ENCODE measurements at places on chromosomes 2 and 18.

DNA sequence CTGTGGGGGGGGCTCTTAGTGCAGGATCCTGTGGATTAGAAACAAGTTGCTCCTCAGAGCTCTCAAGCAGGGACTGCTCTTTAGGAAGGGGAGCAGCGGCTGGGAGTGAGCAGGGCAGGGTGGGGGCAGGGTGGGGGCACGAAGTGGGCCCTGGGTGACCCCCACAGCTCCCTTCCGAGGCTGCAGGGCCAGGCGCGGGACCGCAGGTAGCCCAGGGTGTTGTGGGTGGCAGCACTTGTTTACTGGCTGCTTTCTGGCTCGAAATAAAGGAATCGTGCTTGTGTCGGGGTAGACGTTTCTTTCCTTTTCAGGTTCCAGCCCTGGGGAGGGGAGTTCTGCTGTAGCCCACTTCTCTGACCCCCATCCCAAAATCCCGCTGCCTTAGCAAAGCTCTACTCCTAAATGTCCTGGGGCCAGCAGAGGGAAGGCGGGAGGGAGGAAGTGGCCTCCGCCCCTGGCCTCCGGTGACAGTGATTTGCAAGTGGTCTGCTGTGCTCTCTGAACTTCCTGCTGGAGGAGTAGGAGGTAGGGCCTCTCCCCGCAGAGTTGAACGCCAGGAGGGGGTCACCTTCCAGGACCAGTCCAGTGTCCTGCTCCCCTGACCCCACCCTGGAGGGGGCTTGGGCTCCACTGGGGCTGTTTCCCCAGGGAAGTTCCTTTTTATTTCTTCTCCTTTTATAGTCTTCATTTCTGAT lies 8.3 kb downstream of the NEU4 start:
- no peak for DNase-seq

DNA sequence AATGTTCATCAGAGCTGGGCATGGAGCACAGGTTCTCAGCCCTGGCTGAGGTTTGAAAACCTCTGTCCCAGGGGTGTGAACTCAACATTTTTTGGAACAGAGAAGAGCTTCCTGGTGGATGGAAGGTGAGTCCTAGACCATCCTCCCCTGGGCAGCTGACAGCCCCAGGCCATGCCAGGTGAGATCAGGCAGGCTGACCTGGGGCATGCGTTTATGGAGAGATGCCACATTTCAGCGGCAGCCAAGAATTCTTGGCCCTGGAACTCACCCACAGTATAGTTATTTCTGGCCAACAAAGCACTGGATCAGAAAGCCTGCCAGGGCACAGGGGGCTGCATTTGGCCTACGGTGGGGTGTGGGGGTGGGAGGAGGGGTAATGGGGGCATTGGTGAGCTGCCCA lies 83.8 kb downstream of the EDAR start:
- DNase-seq, result no peak

DNA sequence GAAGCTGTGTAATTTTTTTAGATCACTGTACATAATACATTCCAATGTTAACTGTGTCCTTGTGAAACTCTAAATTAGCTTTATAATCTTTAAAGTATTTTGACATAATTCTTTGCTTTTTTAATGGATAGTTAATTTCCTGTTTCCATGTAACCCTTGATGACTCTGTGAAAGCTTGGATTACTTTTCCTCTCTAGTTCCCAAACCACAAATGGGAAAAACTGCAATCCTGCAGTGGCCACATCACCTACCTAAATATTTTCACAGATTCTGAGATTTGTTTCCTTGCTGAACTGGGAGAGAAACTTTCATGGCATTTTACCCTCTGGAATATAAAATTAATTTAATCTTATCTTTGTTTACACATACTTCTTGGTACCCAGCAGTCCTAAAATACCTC lies 161.6 kb upstream of the CCDC68 start:
- DNase-seq, result no peak

DNA sequence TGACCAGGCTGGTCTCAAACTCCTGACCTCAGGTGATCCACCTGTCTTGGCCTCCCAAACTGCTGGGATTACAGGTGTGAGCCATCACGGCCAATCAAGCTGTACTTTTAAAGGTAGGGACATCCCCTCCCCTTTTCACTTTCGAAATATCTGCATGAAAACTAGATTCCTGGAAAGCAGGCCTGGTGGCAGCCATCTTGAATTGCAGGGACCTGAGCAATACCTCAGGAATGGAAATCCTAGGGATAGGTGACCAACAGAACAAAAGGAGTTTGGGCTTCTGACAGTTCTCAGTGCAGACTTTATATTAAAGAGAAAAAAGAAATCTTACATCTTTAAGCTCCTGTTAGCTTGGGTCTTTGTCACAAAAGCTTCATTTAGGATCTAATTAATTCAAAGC lies 62.6 kb downstream of the KLF7 start:
- DNase-seq, result no peak

- peak; percentile 69 for DNase-seq
Measured at GRCh38 chr2:210617732-210618330, 61.4 kb downstream of the CPS1 start.

- no peak for DNase-seq
Measured at GRCh38 chr2:231298091-231298490, 97.4 kb upstream of the B3GNT7 start.

DNA sequence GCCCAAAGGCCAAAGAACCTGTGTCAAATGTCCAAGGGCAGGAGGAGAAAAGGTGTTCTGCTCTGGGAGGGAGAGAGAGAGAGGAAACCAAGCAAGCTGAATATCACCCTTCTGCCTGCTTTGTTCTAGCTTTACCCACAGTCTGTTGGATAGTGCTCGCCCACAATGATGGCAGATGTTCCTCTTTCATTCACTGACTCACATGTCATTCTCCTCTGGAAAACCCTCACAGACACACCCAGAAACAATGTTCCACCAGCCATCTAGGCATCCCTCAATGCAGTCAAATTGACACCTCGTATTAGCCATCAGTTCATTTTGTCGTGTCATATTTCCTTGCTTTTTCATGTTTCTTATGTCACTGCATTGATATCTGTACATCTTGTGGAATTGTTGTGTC lies 150.3 kb downstream of the UBR3 start:
- DNase-seq, result no peak
